ENCODE measurements at places on chromosomes 6 and 20.

DNA sequence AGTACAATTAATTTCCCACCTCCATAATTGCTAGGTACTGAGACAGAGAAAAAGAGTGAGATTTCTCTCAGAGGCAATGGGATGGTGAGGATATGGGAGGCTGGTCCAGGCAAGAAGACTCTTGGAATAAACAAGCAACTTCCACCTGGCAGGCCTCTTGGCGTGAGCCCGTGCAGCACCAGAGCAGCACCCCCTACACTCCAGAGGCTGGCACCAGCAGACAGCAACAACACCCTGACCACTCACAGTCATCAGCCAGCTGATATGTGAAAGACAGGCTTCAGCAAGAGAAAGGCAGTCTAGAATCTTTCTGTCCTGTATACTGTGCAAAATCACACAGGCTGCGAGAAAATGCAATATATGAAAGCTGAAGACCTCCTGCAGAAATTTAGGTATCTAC, 59.7 kb downstream of the KIF13A start:
- no peak for DNase-seq

- no peak for DNase-seq
These were observed 52.6 kb downstream of the BTBD3 start for GRCh38 chr20:11970243-11970836.

GRCh38 chr6:37559501-37559900, 59.8 kb upstream of the CCDC167 start:
- DNase-seq: no peak

DNA sequence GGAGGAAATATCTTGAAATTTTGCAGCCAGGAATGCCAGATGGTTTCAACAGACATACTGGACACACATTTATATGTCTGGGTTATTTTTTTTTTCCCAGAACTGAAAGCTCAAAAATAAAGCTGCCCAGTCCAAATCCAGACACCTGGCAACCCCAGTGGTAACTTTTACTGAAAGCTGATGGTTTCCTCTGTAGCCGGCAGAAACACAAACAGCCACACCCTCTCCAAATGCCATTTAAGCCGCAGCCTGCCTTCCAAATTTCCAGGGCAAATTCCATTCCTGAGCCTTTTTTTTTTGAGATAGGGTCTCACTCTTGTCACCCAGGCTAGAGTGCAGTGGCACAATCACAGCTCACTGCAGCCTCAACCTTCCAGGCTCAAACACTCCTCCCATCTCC, 6.5 kb upstream of the PREX1 start:
- no peak for DNase-seq

- peak; percentile 72 for DNase-seq
These were observed 75.4 kb downstream of the ZNF133 start for GRCh38 chr20:18363708-18364107.

DNA sequence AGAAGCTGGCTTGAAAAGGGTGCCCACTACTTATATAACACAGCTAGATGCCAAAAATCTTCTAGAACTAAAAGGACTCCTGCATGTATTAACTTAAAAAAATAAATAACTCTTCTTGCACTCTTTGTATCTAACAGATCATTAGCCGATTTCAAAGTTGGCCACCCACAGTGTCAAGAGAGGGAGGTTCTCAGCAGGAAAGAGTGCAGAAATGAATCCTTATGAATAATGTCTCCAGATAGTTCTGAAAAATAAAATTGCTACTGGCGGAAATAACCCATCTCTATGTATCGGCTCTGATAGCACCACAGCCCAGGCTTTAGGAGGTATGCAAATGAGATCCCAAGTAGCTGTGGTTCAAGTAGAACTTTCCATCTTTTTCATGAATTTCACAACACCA, 232.7 kb downstream of the PHF3 start:
- no peak for DNase-seq

DNA sequence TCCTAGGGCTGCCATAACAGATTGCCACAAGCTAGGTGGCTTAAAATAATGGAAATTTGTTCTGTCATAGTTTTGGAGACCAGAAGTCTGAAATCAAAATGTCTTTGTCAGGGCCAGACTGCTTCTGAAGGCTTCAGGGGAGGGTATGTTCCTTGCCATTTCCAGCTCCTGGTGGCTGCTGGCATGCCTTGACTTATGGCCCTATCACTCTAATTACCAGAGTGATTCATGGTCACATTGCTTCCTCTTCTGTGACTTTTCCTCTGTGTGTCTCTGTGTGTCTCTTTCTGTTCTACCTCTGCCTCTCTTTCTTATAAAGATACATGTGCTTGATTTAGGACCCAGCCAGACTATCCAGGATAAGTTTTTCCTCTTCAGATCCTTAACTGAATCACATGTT, 635.2 kb upstream of the IMPG1 start:
- DNase-seq: no peak

DNA sequence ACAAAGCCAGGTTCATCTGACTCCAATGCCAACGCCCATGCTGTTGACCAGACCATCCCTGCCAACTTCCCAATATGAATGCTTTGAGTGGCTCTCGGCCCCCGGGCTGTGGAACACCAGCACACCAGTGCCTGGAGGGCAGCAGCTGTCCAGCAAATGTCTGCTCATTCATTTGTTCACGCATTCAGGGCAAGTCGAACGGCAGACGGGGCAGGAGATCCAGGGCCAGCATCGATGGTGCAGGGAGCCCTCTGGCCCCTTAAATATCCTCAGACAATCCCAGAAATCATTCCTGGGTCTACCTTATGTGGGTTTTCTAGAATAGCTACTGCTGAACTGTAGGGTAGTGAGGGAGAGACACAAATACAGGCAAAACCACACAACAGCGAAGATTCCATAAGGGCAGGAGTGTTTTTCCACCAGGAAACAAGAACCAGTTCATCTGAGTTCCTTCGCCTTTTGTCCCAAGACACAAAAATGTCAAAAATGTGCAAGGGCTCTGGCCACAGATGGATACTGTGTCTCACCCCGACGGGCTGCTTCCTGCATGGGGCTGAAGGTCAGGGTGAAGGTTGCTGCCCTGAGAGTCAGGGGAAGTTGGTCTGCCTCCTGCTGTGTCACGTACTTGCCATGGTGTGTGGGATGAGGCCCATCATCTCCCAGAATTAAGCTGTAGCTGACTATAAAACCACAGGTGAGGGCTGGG, 15.5 kb downstream of the RIPOR3 start:
- DNase-seq: no peak

- DNase-seq: peak; percentile 10
These were observed 255.9 kb downstream of the FOXC1 start for GRCh38 chr6:1865585-1865984.

GRCh38 chr6:3752531-3753227, 1.2 kb upstream of the PXDC1 start:
- no peak for DNase-seq

DNA sequence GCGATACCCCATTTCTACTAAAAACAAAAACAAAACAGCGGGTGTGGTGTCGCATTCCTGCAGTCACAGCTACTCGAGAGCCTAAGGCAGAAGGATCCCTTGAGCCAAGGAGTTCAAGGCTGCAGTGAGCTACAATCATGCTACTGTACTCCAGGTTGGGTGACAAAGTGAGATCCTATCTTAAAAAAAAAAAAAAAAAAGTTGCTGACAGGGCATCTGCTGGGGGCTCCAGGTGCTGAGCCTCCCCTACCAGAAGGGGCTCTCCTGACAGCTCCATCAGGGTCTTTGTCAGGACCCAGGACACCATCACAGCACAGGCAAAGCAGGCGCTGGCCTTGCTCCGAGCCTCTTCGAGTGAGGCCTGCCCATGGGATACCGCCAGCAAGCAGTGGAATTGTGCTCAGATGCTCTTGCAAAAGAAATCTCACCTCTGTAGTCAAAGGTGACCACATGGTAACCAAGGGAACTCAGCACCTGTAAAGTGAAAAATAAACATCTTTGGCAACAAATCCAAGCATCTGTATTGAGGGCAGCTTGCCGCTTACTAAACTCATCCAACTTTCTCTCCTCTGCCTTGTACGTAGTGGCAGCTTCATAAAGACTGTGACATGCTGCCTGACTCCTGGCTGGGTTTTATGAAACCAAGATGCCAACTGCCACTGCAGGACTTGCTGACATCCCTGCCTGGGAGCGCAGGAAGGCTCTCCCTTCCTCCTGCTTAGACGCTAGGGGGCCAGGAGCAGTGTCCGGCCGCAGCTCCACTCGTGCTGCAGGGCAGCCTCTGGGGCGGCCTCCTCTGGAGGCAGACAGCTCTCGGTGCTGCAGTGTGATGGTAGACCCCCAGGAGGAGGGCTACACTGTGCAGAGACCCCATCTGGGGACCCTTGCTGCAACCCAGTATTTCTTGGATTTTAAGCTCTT, 66.9 kb downstream of the PYGB start:
- DNase-seq: no peak

- DNase-seq: no peak
These were observed 163.7 kb downstream of the DTNBP1 start for GRCh38 chr6:15499125-15499524.

- no peak for DNase-seq
These were observed 10.5 kb upstream of the OGFRL1 start for GRCh38 chr6:71277926-71278600.

DNA sequence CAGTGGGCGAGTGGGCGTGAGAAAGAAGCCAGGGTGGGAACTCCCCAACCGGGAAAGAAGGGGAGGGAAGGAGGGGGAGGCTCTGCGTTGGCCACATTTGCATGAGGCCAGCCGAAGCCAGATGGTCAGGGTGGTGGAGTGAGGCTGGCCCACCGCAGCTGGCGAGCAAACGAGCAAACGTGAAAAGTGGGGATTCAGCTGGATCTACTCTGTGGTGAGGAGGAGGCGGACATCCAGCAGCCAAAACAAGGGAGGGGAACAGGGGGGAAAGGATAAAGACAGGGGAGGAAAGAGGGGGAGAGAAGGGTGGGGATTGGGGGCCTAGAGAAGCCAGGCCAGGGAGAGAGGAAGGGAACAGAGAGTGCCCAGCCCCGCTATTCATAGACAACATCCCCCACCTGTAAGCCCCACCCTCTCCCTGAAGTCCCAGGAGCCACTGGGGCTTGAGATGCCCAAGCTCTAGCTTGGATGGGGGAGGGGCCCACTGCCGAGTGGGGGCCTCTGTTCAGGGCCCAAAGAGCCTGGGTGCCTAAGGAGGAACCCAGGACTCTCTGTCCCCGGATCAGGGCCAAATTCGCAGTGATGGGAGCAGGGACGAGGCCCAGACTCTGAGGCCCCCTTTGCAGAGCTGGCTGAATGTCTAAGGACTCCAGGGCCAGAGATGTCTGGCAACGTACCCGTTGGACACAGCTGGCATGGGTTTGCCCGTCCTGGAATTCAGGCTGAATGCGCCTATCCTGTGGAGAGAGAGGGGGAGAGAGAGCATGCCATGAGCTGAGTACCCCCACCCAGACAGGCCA, 45.1 kb downstream of the CPNE5 start:
- DNase-seq: peak; percentile 94

DNA sequence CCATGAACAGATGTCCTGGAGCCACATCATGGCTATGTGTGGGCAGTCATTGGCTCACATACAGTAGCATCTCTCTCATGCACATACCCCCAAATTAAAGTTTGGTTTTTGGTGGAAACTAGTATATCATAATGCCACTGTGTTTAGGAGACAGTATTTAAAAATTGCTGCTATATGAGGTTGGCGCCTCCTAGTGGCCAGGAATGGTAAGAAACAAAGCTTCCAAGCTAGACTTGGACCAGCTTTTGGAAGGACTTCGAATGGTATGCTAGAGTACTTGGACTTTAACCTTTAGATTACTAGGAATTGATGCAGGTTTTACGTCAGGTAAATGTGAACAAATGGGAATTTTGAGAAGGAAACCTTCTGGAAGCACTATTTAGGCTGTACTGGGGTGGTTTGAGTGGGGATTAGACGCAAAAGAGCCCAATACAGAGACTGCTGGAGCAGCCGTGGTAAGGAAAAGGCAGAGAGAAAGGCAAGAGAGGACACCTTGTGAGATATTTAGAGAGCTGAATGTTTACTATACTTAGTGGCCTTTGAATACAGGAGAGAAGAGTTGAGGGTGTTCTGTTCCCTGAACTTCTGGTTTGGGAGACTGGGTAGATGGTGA, 23.8 kb downstream of the PRSS35 start:
- DNase-seq: peak; percentile 67

DNA sequence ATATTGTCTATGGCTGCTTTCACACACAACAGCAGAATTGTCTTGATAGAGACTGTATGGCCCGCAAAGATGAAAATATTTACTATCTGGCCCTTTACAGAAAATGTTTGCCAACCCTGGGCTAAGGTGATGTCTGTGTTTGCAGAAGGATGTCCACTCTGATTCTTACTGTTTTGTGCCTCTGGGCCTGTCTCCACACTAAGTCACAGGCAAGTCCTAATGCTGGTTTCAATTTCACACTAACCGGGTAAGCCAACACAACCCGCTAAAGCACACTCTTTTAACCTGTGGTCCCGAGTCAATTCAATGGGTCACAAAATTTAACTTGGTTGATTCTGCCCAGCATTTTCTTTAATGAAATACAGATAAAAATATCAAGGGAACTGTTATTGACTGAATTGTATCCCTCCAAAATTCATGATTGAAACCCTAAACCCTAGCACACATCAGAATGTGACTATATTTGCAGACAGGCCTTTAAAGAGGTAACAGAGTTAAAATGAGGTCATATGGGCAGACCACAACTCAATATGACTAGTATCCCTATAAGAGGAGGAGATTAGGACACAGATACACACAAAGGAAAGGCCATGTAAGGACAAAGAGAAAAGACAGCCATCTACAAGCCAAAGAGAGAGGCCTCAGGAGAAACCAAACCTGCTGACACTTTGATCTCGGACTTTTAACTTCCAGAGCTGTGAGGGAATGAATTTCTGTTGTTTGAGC, 78.4 kb downstream of the FYN start:
- peak; percentile 37 for DNase-seq

DNA sequence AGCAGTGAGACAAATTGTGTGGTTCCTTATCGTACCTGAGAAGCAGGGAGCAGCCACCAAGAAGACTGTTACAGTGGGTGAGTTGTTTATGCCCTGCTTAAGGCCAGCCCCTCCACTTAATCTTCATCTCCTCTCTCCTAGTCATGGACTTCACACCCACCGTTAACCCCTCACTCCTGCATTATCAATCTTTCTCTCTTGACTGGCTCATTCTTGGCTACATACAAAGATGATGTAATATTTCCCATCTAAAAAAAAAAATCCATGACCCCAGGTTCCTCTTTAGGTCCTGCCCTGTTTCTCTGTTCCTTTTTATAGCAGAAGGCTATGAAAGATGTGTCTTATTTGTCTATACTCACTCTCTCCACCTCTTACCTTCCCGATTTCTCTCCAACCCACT, 72.4 kb downstream of the SHLD1 start:
- peak; percentile 38 for DNase-seq

DNA sequence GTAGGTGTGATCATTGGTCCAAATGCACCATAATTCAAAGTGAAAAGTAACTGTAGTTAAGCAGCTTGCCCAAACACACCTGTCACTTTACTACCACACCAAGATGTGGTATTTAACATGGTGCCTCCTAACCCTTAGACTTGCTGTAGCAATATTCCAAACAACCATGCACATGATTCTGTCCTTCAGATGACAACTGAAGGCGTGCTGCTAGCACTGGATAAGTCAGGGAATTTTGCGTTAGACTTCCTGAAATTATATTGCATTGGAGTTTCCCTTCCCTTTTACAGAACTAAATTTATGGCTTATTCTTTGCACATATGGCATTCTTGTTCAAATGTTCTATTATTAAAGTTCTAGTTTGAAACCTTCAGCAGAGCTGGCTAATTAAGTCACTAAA, 106.2 kb downstream of the ARHGAP18 start:
- DNase-seq: no peak
